Fibroblast of villous mesenchyme (primary cell): ENCODE measurements at places on chromosomes 3 and 15. TPM values are rescaled to one million over a fixed set of nuclear protein-coding genes. Genes with fewer than 3 reads are reported as not detected.

The SIDT1 gene
- total RNA-seq, result not detected in 2 replicates

The KNL1 gene
- 12.9 and 22.9 TPM in 2 replicates for total RNA-seq

The EXD1 gene
- under 0.01 TPM in 1 of 2 replicates, not detected in the other for total RNA-seq

The MYL3 gene
- 0.97 and 1.7 TPM in 2 replicates for total RNA-seq

The PIGZ gene
- total RNA-seq, result 1.3 and 1.7 TPM in 2 replicates

The MINAR1 gene
- total RNA-seq, result 1.3 and 2.3 TPM in 2 replicates

The DNAH12 gene
- total RNA-seq, result under 0.01 TPM in 2 replicates

The SPINK8 gene
- not detected in 2 replicates for total RNA-seq

The NANOGP8 gene
- total RNA-seq, result 0.32 TPM in 1 of 2 replicates, not detected in the other

The HESX1 gene
- not detected in 2 replicates for total RNA-seq

The SOX2 gene
- total RNA-seq, result not detected in 2 replicates

The FBXO40 gene
- under 0.01 TPM in 1 of 2 replicates, not detected in the other for total RNA-seq

The AGBL1 gene
- not detected in 2 replicates for total RNA-seq

The CCR3 gene
- total RNA-seq, result not detected in 2 replicates

The ABCC5 gene
- total RNA-seq, result 13.2 and 23.3 TPM in 2 replicates

The CP gene
- under 0.01 TPM in 1 of 2 replicates, not detected in the other for total RNA-seq
